ENCODE measurements at places on chromosomes 3 and 15.
A peak's percentile ranks its signal among the peaks of the same experiment; 100 is the strongest.

DNA sequence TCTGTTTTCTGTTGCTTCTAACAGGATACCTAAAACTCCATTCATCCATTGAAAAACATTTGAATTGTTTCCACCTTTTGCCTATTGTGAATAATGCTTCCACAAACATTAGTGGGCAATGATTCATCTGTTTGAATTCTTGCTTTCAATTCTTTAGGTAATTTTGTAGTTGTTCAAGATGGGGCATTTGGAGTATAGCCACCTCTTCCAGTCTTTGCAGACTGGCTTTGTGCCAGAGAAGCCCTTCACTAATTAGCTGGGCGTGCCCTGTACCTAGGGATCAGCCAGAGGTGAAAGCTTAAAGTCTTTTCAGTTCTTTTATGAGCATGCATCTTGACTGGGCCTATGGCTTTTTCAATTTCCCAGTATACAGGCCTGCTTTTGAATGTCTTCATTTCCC, 10.9 kb downstream of the RTP1 start:
- H3K4me1 ChIP-seq: peaks cover 1% of the 10 kb centered on the region
- H3K27ac ChIP-seq: no peak overlapping the region

GRCh38 chr3:172698631-172699030, 12.2 kb downstream of the NCEH1 start:
- no peaks in the 10 kb centered on the region for H3K27me3 ChIP-seq
- H3K27ac ChIP-seq: no peak overlapping the region
- DNase-seq: no peak

DNA sequence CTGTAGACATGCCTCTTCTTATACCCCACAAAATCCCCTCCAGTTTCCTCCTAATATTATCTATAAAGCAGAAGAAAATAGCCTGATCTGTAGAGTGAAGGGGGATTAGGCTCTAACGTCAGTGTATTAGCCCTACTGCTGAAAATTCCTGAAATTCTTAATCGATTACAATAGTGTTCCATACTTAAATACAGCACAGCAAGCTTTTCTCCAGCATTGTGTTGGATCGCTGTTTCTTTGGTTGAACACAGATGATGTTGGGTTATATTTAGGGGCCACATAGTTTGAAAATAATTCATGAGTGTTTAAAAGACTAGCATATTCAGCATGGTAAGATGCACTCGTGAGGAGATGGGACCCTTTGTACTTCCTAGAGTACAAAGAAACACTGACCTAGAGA, 52.5 kb downstream of the PIAS1 start:
- H3K4me3 ChIP-seq: no peak overlapping the region
- H3K36me3 ChIP-seq: peaks cover 56% of the 10 kb centered on the region
- no peaks in the 10 kb centered on the region for H3K4me1 ChIP-seq
- peak overlapping the region; percentile 82 for H3K27ac ChIP-seq

- H3K27ac ChIP-seq: no peak overlapping the region
- H3K27me3 ChIP-seq: peaks cover 26% of the 10 kb centered on the region
- no peak for DNase-seq
- no peak overlapping the region for H3K4me3 ChIP-seq
- H3K36me3 ChIP-seq: peaks cover 12% of the 10 kb centered on the region
- H3K4me1 ChIP-seq: peaks cover 52% of the 10 kb centered on the region
Measured at GRCh38 chr15:60091157-60091556, 87.0 kb downstream of the FOXB1 start.

- no peaks in the 10 kb centered on the region for H3K36me3 ChIP-seq
- peak overlapping the region; percentile 91 for H3K27ac ChIP-seq
- no peak overlapping the region for H3K4me3 ChIP-seq
- H3K4me1 ChIP-seq: peaks cover 87% of the 10 kb centered on the region
Measured at GRCh38 chr3:50266017-50266416, 2.9 kb upstream of the SEMA3B start.

Data from nephron progenitor cell (in vitro differentiated cells).